ENCODE measurements at places on chromosomes 2 and 18.

GRCh38 chr2:174791020-174791419, 26.7 kb upstream of the CHRNA1 start:
- no peak for DNase-seq

DNA sequence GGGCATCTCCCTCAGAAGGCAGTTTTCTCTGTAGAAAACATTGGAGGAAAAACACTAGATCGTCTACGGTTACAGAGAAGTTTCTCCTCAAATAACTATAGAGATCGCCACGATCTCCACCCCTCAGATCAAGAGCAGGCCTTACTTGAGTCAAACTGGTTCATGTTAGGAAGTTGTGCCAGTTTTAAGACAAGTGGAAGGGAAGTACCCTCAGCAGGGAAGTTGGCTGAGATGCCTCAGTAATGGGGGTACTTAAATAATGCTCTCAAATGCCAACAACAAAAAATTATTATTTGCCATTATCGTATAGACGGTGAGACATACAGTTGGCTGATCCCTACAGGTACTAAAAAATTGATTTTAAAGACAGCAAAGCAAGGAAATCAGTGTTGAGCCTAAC, 8.2 kb upstream of the SMAD7 start:
- no peak for DNase-seq

GRCh38 chr18:42780171-42780570, 335.3 kb downstream of the RIT2 start:
- no peak for DNase-seq

DNA sequence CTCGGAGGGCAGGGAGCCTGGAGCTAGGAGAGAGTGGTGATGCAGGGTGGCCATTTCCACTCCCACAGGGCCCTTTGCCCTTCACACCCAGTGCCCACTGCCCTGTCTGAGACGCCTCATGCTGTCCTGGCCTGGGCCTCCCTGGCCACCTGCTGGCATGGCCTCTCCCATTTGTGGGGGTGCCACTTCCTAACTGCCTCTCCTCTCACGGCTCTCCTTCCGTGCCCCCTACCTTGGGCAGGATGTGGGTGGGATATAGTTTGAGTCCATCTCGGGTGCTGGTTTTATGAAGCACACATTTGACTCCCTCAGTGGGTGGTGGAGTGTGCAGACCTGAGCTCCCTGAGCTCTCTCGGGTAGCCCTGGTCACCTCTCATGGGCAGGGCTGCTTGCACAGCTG, 46.0 kb downstream of the DGKD start:
- DNase-seq = no peak

- DNase-seq = no peak
Measured at GRCh38 chr2:206642075-206643025, at the start of gene FAM237A. FAM237A (plus strand) TSS chr2:206642487; CDS start chr2:206644237, 1,750 bp downstream.

DNA sequence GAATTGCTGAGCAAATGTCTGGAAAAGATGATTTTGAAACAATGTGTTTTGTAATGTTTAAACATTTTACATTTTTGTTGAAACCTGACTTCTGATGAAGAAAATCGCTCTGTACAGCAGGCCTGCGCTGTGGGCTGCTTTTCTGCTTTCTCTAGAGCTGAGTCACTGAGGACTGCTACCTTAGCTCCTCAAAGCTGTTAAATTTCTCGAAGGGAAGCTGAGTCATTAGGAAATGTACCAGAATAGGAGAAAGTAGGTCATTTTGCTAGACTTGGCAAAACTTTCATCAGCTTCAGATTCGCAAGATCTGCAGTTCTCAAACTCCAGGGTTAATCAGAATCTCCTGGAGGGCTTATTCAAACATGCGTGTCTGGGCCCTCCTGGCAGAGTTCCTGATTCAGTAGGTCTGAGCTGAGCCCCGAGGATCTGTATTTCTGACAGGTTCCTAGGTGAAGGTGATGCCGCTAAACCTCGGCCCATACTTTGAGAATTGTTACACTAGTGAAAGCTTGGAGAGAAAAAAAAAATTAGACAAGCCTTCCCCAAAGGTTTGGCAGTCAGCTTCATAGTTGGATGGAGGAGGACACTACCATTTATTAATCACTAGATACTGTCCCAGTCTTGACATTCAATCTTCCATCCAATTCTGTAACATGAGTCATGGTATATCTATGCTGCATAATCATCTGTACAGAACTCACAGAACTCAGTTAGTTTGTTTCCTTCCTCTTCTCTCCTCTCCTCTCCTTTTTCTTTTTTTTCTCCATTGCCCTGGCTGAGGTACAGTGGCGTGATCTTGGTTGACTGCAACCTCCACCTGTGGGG, 297.6 kb downstream of the PARD3B start:
- DNase-seq = no peak

- DNase-seq = no peak
Measured at GRCh38 chr2:23941644-23942043, 1.4 kb downstream of the UBXN2A start.

DNA sequence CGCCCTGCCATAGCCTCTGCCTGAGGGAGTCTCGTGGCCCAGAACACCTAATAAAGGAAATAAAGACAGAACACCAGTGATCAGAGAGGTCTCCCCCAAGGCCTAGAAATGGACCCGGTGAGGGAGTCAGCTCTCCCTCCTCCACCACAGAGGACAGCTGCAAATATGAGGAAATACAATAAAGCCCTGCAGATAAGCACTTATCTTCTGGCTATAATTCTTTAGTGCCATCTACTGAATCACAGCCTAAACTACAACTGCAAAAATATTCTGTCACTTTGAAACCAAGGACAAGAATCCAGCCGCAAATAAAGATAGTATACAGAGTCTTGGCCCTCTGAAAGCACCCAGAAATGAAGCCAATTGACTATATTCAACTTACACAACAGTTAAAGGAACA, 42.4 kb upstream of the TACR1 start:
- DNase-seq = no peak

- no peak for DNase-seq
Measured at GRCh38 chr2:241412144-241412543, 56.1 kb downstream of the FARP2 start.

DNA sequence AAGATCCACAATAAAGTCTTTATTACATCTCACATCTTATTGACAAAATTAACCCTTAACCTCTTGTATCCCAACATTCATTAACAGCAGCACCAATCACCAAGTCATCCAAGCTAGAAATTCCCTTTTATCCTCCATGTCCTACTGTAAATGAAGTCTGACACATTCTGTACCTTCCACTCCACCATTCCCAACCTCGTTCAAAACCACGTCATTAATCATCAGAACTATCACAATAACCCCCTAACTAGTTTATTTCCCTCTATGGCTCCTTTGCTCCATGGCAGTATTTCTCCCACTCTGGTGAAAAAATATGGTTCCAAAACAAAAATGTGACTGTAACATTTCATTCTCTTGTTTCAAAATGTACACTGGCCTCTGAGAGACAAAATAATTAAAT, 1626.2 kb downstream of the LRP1B start:
- DNase-seq = no peak

- DNase-seq = no peak
Measured at GRCh38 chr18:75809151-75809925, 381.8 kb upstream of the SMIM21 start.

GRCh38 chr2:31271851-31272267, 37.9 kb downstream of the EHD3 start:
- DNase-seq = no peak

DNA sequence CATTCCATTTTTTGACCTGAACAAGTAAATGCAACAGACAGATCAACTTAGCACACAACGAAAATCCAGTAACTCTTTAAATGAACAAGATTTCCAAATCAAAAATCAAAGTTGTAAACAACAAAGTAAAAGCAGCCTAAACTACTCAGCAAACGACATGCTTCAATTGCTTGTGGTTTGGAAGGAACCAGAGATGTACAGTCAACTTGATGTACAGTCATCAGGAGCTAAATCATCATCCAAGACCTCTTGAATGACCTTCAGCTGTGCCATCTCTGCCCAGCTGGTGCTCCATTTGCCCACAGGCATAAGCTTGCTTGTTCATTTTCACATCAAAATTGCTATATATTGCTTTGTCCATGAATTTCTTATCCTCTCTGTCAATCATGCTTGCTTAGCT, 109.8 kb downstream of the UPP2 start:
- DNase-seq = no peak

- no peak for DNase-seq
Measured at GRCh38 chr2:196413821-196414274, 225.7 kb upstream of the CCDC150 start.

DNA sequence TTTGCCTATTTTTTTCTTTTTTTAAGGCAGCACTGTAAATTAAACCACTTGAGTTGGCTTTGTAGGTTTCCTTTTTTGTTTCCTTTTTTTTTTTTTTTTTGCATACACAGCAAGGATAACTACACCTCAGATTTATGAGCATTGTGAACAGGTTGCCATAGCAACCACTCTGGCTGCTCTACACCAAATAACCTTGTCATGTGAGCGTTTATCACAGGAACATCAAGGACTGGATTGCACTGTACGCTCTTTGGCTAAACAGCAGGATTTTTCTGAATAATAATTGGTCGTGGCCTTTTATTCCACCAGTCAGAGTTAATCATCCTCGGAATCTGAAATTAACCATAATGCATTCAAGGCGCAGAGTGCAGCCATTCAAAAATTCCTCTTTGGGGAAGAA, 199.1 kb upstream of the SLC14A2 start:
- DNase-seq = no peak

- no peak for DNase-seq
Measured at GRCh38 chr2:33441235-33441810, 35.1 kb upstream of the RASGRP3 start.

- DNase-seq = no peak
Measured at GRCh38 chr2:223238301-223238700, 186.3 kb downstream of the KCNE4 start.

GRCh38 chr2:121017396-121017795, 267.6 kb downstream of the TFCP2L1 start:
- DNase-seq = no peak

GRCh38 chr2:187453078-187453641, 5.1 kb upstream of the CALCRL start:
- DNase-seq = no peak

DNA sequence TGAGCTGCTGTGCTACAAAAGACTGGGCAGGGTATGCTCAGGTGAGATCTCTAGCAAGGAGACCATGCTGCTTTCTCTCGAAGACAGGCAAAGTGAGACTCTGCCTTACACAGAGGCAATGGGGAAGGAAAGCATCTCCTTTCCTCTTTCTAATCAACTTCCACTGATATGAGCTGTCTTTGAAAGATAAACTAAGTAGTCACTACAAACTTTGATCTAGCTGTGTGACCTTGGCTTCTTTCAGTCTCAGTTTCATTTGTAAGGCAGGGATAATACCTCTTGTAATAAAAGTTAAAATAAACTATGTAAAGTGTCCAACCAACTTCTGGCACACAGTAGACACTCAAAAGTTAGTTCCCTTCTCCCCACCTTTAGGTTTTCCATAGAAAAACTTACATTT, 7.5 kb downstream of the CCDC93 start:
- DNase-seq = no peak

- no peak for DNase-seq
Measured at GRCh38 chr2:36147670-36148390, 207.7 kb upstream of the CRIM1 start.

Data from activated CD4-positive, CD25-positive, alpha-beta regulatory T cell (primary cell).